ENCODE measurements at places on chromosomes 16 and 17.

DNA sequence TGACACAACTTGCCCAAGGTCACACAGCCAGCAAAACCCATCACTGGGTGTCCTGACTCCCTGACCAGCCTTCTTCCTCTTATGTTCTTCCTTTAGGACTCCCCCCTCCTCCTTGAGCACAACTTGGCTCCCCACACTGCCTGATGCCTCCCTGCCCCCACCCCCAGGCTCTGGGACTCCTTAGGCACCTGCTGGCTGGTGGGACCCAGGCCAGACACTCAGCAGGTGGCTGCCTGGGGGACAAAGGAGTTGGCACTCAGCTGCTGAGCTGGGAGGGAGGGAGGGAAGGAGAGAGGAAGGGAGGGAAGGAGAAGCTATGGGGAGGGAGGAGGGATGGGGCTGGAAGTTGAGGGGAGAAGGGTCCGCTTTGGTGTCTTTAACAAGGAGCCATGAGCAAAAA lies 8.0 kb downstream of the SEZ6 start:
- DNase-seq = peak; percentile 46

DNA sequence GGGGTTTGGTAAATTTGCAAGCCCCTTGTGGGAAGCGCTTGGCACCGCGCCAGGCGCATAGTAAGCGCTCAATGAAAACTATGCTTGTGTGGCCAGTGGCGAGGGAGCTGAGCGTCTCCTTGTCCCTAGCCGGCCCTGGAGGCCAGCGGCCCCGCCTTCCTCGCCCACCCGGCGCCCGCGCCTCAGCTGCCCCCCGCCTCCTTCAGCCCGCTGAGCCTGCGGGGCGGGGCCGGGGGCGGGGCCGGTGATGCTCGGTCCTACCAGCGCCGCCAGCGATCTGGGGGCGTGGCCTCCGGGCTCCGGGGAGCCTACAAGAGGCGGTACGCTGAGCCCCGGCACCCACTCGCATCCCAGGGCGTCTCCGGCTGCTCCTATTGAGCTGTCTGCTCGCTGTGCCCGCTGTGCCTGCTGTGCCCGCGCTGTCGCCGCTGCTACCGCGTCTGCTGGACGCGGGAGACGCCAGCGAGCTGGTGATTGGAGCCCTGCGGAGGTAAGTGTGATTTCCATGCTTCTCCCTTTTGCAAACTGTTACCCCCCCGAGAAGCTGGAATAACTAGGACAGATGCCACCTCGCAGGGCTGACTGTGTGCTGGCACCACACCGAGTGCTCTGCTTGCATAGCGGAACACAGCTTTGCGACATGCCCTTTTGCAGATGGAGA lies at the start of gene CRISPLD2:
CRISPLD2 (plus strand) TSS at position 342 of the 661 bp plus-strand sequence. CDS start 18,511 bp downstream, outside the sequence.
- peak; percentile 85 for DNase-seq

DNA sequence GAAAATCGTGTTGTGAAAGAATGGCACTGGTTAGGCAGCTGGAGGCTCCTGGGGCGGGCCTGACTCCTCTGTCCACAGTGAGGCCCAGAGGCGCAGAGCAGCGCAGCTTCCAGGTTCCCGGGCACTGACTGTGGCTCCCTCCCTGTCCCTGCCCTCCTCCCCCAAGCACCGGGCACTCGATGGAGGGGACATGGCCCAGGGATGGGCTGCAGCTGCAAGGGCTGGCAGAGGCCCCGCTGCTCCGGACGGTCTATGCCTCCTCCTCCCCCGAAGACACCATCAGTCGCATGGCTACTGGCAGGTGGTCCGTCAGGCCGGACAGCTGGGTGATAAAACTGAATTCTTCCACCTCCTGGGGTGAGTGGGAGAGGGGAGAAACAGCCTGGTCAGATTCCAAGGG lies 50.1 kb downstream of the PRMT7 start:
- DNase-seq = no peak

DNA sequence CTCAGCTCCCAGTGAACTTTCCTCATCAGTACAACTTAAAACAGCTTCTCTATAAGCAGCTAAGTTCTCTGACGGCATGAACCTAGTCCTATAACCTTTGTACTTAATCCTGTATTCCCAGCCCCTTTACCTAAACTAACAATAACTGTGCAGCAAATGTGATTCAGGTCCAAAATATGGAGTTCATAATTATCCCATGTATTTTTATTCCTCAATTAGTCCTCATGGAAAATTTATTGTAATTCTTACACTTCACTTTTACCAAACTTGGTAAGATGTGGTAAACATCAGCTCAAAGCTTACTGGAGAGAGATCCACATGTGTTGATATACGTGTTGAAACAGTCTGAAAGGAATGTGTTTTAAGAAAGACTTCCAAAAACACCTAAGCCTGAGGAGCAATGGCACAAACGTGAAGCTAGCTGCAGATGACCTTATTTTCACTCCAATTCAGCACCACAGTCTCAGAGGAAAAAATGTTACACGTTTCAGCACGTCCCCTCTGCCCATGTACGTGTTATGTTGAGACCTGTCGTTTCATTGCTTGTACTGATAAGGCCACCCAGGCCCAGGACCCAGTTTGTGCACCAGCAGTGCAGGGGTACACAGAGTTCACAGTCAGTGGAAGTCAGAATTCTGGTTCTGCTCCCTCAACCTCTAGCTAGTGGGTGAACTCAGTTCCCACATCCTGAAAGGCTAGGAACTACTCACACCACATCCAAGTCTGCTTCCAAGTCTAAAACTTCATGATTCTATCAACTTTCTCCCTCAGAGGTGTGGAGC lies 7.1 kb downstream of the USP31 start:
- no peak for DNase-seq

DNA sequence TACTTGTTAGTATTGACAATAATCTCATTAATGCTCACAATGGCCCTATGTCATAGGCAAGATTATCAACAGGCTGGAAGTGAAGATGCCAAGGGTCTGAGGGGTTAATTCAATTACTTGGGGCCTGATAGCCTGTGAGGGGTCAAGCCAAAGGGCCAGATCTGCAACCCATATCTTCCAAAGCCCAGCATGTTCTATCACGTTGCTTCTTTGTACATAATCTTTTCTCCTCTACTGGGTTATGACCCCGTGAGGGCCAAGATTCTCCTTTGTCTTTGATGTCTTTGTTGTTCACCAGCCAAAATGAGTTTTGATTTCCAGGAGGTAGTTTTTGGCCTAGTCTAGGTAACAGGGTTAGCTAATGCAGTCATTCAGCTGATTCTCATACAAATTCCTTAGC lies 347.2 kb downstream of the UTP18 start:
- DNase-seq = no peak

DNA sequence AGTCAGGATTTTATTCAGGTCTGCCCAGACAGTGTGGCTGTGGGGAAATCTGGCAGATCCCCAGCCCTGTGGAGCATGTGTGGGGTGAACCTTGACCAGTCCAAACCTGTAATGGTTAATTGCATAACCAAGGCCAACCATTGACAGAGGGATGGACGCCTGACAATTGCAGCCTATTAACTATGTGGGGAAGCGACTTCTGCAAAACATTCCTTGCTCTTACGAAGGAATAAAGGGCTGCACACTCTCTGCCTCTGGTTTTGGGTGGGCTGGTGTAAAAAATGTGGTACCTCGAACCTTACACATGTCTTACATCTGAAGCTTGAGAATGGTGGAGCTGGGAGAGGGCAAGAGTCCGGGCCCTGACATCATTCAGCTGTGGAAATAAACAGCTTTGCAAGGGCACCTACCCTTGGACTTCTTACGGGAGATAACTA lies 35.8 kb downstream of the MAF start:
- no peak for DNase-seq

DNA sequence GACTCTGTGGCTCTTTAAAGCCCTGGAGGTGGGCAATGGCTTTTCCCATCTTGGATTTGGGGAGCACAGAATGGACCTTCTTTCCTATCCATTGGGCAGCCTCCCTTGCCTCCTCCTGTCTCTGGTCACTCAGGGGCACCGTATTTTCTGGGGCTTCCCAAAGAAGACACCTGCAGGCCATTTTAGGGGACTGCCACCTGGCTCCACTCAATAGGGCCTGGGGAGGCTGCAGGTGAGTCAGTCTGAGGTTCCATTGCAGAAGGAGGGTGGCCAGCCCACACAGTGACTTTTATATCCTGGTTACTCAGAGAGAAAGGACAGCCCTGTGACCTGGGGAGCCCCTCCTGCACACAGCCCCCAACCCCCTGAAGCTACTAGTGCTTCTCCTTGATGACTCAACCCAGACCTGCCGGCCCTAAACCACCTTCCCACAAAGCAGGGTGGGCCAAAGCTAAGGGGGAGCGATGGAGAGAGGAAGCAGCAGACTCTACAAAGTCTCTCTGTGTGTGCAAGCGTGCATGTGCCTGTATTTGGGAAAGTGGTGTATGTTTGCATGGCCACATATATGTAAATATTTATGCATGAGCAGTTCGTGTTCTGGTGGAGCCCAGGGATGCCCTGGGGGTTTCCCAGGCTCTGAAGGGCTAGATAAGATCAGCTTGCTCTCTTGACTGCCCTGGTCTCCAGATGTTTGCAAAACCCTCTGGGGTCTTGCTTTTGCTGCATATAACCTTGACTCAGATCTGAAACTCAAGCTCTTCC lies 5.0 kb downstream of the CX3CL1 start:
- DNase-seq = no peak

DNA sequence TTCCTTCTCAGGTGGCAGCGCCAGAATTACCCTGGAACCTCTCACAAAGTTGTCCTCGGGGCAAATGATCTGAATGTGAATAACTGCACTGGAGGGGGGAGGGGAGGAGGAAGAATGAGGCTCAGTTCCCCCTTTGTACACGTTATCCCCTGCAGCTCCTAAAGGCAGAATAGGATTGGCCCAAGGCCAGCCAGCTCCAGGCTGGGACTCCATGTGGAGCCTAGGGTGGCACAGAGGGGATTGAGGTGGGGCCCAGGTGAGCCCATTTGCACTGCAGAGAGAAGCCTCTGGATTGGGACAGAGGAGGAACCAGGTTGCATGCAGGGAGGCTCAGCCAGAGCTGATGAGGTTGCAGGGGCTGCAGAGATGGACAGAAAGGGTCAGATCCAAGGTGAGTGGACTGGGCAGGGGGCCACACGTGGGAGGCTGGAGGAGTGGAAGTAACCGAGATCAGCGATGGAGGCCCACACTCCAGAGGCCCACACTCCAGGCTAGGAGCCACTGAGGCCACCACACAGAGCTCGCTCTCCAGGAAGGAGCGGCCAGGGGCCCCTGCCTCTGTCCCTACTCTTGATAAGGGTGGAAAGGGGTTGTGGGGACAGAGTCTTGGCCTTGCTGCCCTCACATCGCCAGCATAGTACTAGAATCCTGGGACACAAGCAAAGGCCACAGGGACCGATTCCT lies 78.6 kb downstream of the RBFOX3 start:
- no peak for DNase-seq

DNA sequence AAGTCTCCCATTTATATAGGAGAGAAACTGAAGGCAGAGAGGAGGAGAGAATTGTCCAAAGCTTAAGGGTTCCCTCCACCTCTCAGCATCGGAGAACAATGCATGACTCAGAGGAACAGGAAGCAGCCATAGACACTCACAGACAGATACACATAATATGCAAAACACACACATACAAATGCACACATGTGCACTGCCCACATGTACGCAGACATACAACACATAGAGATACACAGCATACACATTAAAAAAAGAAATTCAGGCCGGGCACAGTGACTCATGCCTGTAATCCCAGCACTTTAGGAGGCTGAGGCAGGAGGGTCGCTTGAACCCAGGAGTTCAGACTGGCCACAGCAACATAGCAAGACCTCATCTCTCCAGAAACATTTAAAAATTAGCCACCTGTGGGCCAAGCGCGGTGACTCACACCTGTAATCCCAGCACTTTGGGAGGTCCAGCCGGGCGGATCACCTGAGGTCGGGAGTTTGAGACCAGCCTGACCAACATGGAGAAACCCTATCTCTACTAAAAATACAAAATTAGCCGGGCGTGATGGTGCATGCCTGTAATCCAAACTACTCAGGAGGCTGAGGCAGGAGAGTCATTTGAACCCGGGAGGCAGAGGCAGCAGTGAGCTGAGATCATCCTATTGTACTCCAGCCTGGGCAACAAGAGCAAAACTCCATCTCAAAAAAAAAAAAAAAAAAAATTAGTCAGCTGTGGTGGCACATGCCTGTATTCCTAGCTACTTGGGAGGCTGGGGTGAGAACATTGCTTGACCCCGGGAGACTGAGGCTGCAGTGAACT lies 11.3 kb downstream of the ERAL1 start:
- no peak for DNase-seq

DNA sequence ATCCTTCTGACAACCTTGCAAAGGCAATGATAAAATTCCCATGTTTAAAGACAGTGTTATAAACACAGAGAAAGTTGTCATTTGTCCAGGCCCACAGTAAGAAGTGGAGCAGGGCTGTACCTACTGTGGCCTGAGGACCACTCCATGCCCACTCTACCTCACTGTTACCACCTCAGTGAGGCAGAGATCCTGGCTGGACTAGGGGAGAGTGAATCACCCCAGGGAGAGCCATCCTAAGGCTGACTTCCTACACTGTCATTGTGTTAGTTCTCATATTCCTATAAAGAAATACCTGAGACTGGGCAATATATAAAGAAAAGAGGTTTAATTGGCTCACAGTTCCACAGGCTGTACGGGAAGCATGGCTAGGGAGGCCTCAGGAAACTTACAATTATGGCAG lies 228.8 kb upstream of the HSBP1 start:
- no peak for DNase-seq

DNA sequence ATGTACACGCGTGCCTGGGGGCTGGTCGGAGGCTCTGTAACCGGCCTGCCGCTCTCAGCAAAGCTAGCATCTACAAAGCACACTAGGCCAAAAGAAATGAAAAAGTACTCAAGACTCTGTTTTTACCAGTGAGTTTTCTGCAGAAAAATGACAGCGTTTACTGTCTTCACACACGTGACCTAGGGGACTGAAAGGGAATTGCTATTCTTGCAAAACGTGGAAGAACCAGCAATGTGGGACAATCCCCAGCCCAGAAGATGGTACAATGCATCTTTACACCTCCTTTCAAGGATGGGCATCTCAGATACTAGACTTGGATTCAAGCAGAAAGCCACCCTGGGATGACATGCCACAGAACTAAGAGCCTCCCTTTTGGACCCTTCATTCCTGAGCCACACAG lies 41.5 kb downstream of the NDEL1 start:
- no peak for DNase-seq

DNA sequence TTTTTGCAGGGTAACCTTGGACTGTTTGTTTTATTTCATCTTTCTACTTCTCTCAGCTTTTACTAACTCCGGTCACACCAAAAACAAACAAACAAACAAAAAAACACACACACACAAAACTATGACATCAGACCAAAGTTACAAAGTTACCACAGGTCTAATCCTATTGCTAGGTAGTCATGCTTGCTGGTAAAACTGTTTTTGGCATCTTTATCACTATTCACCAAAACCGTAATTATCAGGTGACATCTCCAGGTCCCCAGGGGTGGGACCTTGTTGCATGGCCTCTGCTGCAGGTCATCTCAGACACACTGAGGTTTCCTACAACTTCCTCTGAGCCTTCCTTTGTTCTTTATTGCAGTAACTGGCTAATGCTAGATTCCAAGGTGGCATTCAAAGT lies 162.3 kb downstream of the ABCA8 start:
- DNase-seq = no peak

GRCh38 chr17:42114118-42114517 lies 1.6 kb upstream of the DHX58 start:
- no peak for DNase-seq

All from NCI-H1436 treated with DMSO at 0.1 percent for 48 hours (cell line).